Hematopoietic multipotent progenitor cell treated with erythropoietin and hydrocortisone succinate and interleukin-3 and kit ligand, for 6 days (in vitro differentiated cells): ENCODE measurements at places on chromosomes 2 and 18.

GRCh38 chr2:61707984-61708852 is 145.6 kb downstream of the FAM161A start:
- no peak for DNase-seq

- DNase-seq, result no peak
Measured at GRCh38 chr2:16537347-16537746, 128.3 kb downstream of the CYRIA start.

GRCh38 chr2:160324917-160325316 is 124.8 kb upstream of the ITGB6 start:
- DNase-seq, result no peak

- no peak for DNase-seq
Measured at GRCh38 chr2:152759290-152760072, 41.1 kb downstream of the ARL6IP6 start.

- DNase-seq, result no peak
Measured at GRCh38 chr2:59804732-59805131, 748.7 kb downstream of the BCL11A start.

DNA sequence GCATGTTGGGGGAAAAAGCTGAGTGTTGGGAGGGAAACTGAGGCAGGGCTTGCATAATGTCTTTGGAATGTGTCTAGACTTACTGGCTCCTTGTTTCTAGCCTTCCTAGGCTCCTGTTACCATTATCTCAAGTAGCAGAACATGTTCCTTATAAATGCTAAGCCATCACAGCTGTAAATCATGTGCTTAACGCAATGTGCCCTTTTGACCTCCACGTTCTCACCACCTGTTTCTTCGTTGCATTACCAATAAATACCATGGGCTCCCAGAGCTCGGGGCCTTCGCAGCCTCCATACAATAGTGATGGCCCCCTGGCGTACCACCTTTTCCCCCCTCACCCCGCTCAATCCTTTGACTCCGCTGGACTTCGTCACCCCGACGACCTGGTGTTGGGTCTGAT is 54.0 kb upstream of the CWC22 start:
- no peak for DNase-seq

DNA sequence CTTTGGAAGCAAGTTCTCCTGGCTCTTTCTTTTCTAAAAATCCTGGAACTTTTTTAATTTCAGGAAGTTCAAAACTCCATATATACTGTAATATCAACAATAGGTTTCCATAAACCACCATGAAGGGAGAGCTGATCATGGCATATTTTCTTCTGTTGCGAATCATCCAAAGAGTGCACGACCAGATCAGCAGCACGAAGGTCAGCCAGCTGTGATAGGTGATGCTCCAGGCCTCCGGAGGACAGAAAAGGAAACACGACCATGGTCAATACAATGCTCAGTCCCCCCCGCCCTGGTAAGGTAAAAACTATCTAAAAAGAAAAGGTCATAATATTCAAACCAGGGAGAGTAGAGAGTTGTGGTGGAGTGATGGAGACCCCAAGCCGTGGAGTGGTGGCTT is 268.9 kb downstream of the NAPG start:
- DNase-seq, result no peak
